Activated CD4-positive, alpha-beta memory T cell treated with anti-CD3 and anti-CD28 coated beads for 36 hours (primary cell): ENCODE measurements at places on chromosomes 12 and 14. TPM values are rescaled to one million over a fixed set of nuclear protein-coding genes. Genes with fewer than 3 reads are reported as not detected.

GRCh38 chr12:19222558-19222957 lies 93.0 kb downstream of the PLEKHA5 start:
- no peak for DNase-seq
- no peaks in the 10 kb centered on the region for H3K27me3 ChIP-seq
- no peak overlapping the region for H3K27ac ChIP-seq
- H3K4me1 ChIP-seq: no peaks in the 10 kb centered on the region
- H3K36me3 ChIP-seq: no peaks in the 10 kb centered on the region

DNA sequence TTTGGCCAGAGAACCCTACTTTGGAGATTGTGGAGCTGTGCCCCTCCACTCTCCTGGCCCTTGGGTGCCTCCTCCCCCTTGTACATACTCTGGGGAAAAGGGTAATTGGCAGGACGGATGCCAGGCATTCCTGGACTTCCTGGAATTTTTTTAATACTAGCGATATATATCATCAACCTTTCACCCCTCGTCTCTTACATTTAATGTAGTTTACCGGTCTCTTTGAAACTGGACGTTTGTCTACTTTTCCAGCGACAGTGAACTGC lies 767 bp upstream of the CRY1 start:
- no peak overlapping the region for H3K27ac ChIP-seq
- H3K27me3 ChIP-seq: peaks cover 9% of the 10 kb centered on the region
- H3K4me1 ChIP-seq: peaks cover 7% of the 10 kb centered on the region
- no peak for DNase-seq
- no peak overlapping the region for H3K4me3 ChIP-seq
- H3K36me3 ChIP-seq: peaks cover 1% of the 10 kb centered on the region

GRCh38 chr12:6177642-6178358 lies 22.4 kb upstream of the CD9 start:
- no peaks in the 10 kb centered on the region for H3K36me3 ChIP-seq
- H3K4me1 ChIP-seq: no peaks in the 10 kb centered on the region
- no peak for DNase-seq

- no peak for DNase-seq
- no peak overlapping the region for H3K4me3 ChIP-seq
- peaks cover 4% of the 10 kb centered on the region for H3K27me3 ChIP-seq
- H3K4me1 ChIP-seq: no peaks in the 10 kb centered on the region
- H3K27ac ChIP-seq: no peak overlapping the region
- no peaks in the 10 kb centered on the region for H3K36me3 ChIP-seq
Observed at GRCh38 chr12:75322464-75322863, 7.7 kb downstream of the CAPS2 start.

DNA sequence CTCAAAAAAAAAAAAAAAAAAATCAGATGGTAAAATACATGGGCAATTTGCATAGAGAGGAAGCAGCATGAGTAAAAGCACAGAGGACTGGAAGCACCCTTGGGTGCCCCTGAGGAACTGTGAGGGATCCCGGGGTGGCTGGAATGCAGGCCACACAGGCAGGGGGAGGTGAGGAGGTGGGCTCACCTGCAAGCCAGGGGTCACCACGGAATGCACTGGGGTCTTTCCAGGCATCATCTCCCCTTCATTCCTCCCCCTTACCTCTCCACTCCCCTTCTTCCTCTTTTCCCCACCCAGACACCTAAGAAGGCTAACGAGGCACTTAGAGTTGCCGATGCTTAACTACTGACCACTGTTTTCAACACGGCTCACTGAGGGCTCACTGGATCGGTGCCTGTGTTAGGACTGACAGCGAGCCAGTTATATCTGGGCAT lies 14.4 kb upstream of the HIP1R start:
- H3K36me3 ChIP-seq: no peaks in the 10 kb centered on the region
- no peak overlapping the region for H3K4me3 ChIP-seq
- no peak for DNase-seq
- no peaks in the 10 kb centered on the region for H3K4me1 ChIP-seq

- H3K36me3 ChIP-seq: peaks cover 77% of the 10 kb centered on the region
- peak; percentile 45 for DNase-seq
Observed at GRCh38 chr12:6465467-6466183, 4.9 kb downstream of the VAMP1 start.

DEGS2 gene
- 1.3 TPM for total RNA-seq
